ENCODE measurements at places on chromosomes 1 and 21.

- DNase-seq: peak; percentile 9
Observed at GRCh38 chr1:111599781-111600693, 19.6 kb upstream of the RAP1A start.

DNA sequence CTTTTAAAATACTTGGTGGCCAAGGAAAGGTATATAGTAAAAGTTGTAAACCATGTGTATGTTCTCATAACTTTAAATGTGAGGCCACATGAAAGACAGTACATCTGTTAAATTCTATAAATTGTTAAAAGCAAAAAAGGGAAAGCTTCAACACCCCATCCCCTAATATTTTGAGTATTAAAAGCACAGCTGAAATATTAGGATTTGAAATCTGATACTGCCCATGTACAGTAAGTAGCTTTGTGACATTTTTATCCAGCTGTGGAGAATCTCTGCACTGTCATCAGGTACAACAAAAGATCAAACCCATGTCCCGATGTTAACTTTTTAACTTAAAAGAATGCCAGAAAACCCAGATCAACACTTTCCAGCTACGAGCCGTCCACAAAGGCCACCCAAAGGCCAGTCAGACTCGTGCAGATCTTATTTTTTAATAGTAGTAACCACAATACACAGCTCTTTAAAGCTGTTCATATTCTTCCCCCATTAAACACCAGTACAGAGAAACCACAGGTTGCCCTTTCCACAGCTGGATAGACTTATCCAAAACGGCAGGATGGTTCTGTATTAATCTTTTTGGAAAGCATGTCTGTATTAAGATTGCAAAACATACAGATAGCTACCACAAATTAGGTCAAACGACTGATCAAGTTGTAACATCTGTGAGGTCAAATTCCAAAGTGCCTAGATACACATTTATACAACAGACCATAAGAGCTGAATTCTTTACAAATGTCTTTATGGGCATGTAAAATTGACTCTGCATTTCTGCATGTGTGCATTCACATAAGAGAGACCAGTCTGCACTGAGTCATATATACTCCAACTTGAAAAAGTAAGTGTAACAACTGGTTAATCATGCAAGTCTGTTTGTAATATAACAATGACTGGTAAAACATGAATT lies 5.2 kb downstream of the IRF2BP2 start:
- DNase-seq: no peak

- DNase-seq: no peak
Observed at GRCh38 chr1:145983960-145984830, 12.2 kb downstream of the TXNIP start.

DNA sequence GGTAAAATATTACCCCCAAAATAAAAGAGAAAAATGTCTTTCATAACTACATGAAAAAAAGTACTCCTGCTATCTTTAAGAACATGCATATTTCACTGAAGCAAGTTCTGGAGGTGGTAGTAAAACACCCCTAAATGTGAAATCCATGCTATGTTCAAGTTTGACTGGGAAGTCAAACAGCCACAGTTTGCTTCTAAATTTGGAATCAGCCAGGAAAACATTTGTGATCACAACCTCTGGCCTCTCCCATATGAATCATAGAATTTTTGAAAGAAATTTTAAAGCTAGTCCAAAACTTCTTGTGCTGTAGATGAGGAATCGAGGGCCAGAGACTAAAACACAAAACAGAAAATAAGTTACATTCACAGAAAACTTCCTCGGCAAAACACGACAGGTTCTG lies 6.6 kb downstream of the SORT1 start:
- DNase-seq: no peak

GRCh38 chr1:7565099-7565750 lies 205.9 kb upstream of the VAMP3 start:
- no peak for DNase-seq

DNA sequence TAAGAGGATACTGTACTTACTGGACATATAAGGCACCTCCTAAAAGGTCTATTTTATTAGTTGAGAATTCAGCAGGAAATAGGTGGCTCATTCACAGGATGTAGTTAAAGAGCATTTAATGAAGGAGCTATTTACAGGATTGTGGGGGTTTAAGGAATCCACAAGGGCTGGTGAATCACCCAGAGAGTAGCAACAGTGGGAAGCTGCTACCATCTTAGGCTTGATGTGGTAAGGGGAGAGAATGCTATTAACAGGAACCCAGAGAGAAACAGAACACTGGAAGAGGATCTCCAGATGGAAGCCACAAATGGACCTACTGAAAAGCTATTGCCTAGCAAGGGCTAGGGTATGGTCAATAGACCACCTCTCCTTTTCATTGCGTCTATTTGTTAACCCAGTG lies 52.0 kb upstream of the COL11A1 start:
- no peak for DNase-seq

DNA sequence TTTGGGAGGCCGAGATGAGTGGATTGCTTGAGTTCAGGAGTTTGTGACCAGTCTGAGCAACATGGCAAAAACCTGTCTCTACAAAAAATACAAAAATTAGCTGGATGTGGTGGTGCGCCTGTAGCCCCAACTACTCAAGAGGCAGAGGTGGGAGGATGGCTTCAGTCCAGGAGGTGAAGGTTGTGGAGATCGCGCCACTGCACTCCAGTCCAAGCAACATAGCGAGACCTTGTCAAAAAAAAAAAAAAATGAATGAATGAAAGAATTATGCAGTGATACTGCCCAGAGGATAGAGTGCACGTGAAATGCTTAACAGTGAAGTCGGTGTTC lies 429 bp upstream of the DPH2 start:
- DNase-seq: no peak

GRCh38 chr1:85109475-85109874 lies 61.2 kb upstream of the MCOLN3 start:
- DNase-seq: no peak

DNA sequence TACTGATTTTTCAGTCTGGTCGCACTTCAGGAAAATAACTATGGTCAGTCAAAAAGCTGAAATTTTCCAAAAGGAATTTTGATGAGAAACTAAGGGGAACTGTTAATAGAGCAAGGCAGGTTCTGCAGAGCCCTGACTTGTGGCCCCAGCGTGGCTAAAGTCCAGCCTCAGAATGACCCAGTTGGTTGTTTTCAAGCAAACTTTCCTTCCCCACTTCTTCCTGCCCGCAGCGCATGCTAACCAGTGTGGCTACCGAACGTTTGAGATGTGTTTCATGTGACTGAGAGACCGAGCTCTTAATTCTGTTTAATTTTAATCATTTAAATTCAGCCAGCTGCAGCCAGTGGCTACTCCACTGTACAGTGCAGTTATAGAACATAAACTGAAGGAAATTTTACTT lies 6.2 kb upstream of the IL10RB start:
- no peak for DNase-seq

GRCh38 chr1:99869304-99869703 lies 19.1 kb downstream of the AGL start:
- DNase-seq: no peak

DNA sequence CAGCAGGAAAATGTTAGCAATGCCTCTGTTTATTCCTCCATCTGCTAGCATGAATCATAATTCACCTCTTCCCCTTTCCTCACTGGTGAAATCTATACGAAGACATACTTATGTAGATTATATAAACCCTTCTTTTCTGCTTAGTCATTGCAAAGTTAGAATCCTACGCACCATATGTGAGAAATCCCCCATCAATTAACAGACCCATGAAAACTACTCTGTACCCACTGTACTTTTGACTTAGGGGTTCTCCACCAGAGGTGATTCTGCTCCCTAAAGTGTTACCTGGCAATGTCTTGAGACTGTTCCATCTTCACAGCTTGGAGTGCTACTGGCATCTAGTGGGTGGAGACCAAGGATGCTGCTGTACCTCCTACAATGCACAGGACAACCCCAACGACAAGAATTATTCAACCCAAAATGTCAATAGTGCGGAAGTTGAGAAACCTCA lies 49.6 kb upstream of the KCTD3 start:
- DNase-seq: no peak

GRCh38 chr1:169110689-169111447 lies 4.4 kb downstream of the ATP1B1 start:
- DNase-seq: no peak

DNA sequence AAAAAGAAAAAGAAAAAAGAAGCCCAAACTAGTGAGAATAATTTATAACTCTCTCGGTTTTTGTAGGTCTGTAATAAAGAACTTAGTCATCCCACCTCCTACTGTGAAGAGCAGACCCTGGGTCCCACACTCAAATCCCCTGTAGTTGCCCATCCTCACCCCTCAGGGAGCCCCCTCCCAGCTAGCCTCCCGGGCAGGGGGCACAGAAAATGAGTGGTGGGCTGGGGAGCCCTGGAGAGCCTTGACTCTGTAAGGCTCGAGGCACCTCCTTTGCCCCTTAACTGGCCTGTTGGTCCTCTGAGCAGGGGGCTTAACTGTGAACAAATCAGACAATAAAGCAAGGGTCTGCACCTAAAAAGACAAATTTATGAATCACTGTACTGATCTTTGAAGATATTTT lies 57.5 kb upstream of the PRKACB start:
- DNase-seq: no peak

DNA sequence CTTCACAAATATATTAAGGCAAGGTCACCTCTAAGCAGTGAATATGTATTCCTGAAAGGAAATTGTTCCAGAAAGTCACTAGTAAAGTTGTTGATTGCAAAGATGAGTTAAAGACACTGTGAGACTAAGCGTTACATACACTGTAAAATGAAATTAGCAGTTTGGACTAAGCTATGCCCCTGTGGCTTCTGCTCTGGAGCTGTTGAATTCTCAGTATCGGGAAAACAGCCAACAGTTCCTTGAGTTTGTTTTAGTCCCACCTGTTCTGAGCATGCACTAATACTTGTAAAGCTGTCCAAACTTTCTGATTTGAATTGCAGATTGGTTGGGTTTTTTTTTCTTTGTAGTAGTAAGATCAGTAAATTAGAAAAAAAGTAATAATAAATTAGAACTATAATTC lies 21.0 kb downstream of the ANGPTL1 start:
- DNase-seq: no peak

DNA sequence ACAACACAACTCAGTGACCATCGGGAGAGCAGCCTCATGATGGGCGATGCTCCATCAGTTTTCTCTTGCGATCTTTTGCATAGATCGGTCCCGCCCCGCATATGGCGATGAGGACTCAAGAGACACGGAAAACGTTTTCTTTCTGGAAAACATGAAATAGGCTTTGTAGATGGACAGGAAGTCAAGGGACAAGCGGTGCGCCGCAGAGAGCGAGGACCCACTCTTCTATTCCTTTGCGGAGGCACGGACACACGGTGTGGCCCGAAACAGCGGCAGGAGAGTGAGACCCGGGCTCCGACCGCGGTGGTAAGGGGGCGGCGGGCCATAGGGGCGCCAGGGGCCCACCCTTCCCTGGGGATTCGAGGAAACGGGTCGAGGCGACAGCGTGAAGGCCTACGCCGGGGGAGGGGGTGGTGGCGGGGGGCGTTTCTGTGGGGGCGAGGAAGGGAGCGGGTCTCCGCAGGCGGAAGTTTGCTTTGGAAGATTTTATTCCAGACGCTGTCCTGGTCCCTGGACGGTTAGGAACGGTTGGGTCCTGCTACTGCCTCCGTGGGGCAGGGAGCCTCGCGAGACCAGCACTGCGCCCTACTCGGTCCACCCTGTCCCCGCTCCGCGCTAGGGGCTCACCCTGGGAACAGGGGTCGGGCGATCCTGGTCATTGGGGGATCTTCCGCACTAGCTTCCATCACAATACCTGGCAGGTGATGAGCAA lies 796 bp upstream of the TDRKH start:
- no peak for DNase-seq

- DNase-seq: peak; percentile 24
Observed at GRCh38 chr1:151972542-151973248, 21.0 kb downstream of the S100A10 start.

- DNase-seq: no peak
Observed at GRCh38 chr1:101816262-101816661, 180.5 kb downstream of the OLFM3 start.

- no peak for DNase-seq
Observed at GRCh38 chr21:42125571-42126544, 54.7 kb downstream of the UMODL1 start.

DNA sequence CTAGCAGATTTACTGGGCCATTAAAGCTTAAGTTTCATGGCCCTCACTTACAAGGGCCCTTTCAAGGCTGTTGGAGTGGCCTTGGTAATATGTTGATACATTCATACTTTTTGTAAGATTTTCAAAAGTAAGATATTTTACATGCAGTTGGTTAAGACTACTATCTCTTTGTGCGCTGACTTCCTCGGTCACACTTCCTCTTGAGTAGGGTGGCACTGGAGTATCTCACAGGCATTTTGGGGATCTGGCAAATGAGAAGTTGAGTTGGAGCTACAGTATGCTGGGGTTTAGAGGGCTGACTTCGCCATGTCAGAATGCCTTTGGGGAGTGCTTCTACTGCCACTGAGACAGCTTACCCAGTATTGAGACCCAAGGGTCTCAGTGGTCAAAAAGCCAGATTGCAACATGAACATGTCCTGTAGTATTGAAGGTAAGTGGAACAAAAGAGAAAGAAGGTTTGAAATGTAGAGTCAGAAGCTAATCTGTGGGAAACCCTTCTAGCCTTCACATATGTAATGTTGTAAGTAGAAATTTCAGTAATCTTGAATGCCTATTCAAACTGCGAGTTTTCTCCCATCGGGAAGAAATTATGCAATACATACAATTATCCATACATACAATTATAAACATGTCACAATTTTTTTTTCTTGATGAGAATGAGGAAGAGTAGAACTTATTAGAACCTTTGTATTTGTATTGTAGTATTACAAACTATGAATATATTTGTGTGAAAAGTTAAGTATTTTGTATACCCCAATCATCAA lies 32.3 kb upstream of the RALGPS2 start:
- DNase-seq: no peak

DNA sequence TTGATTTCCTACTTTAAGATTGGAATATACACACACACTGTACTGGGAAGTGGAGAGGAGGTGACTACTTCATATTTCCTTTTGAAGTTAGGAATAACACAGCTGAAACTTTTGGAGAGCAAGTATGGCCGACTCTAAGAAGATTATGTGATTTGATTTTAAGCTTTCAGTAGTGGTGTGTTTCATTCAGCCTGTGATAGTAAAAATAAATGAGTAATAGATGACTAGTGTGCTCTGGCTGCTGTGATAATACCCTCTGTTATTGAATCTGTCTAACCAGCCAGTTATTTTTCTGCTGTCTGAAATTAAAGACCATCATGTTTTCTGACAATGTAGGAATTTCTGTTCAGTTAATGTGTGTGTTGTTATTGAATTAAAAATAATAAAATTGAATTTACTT lies 48.3 kb downstream of the CTTNBP2NL start:
- no peak for DNase-seq

GRCh38 chr1:197800379-197801110 lies 25.3 kb upstream of the DENND1B start:
- no peak for DNase-seq

DNA sequence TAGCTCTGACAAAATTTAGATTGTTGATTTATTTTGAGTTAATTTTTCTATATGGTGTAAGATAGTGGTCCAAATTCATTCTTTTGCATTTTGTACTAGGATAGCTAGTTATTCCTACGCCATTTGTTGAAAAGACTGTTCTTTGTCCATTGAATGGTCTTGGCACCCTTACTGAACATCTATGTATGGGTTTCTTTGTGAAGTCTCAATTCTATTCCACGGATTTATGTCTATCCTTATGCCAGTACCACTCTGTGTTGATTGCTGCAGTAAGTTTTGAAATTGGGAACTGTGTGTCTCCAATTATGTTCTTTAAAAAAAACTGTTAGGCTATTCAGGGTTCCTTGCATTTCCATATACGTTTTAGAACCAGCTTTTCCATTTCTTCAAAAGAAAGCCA lies 145.7 kb downstream of the ZNF644 start:
- no peak for DNase-seq

All from stimulated activated naive CD4-positive, alpha-beta T cell treated with Interleukin-2 at 50 U/mL for 16 hours (primary cell).